ENCODE measurements at places on chromosomes 4 and X. TPM values are rescaled to one million over a fixed set of nuclear protein-coding genes. Genes with fewer than 3 reads are reported as not detected.

DNA sequence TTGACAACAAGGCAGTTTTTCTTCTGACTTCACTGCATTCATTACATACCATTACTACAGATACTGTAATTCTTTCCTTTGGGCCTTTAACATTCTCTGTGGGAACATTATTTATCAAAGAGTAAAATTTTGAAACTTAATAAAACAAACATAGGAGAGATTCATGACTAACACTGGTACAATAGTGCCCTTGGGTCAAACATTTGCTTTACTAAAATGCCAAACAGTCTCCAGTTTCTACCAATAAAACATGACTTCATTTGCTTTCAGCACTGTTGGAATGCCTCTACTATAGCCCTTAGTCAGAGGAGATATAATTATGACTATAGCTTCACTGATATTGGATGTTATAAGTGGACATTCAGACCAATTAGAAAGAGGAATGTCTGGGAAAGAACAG, 481.5 kb downstream of the PACRGL start:
- no peak for DNase-seq

GRCh38 chr4:105990933-105991332, 95.7 kb downstream of the NPNT start:
- no peak for DNase-seq

- no peak for DNase-seq
Measured at GRCh38 chrX:19556202-19556601, 40.9 kb upstream of the MAP3K15 start.

Gene GPR34
- polyA plus RNA-seq, result 6.1 TPM

DNA sequence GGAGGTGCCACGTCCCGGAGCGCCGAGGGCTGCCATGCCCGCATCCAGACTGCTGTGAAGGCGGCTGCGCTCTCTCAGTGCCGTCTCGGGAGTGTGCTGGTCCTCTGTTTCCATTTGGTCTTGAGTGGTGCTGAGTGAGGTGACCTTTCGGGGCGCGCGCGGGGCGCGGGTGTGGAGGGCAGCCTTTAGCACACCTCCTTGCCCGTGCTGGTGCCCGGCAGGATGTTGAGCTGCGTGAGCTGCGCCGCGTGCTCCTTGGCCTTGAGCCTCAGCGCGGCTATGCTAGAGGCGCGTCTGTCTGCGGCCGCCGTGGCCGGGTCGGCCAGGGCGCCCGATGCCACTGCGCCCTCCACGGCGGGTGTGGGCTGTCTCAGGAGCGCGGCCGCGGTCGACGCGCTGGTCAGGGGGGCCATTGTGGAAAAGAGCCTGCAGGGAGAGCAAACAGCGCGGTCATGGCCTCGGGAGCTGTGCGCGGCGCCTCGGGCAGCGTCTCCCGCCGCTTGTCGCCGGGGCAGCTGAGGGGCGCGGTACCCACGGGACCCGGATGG, 11.2 kb downstream of the ARX start:
- DNase-seq, result no peak

Gene THAP9
- 11.7 TPM for polyA plus RNA-seq

Gene FABP2
- 1.4 TPM for polyA plus RNA-seq

DNA sequence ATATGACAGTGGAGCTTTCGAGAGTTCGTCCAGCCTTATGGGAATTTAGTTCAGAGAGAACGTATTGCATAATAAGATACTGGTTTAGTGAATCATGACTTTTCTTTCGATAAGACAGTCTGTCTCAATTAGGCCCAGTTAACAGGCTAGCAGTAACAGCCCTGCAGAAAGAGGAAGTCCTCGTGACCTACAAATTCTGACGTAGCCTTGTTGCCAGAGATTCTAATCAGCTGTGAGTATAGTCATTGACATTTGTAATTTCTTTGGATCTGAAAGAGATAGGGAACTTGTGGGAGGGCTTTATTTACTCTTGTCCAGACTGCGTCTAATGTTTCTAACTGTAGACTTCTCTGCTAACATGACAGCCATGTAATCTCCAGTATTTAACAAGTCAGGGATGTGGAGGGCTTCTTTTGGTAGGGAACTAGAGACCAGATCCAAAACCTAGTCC, 15.8 kb downstream of the ART3 start:
- no peak for DNase-seq

Gene CENPVL1
- polyA plus RNA-seq, result 0.22 TPM

Gene ALB
- polyA plus RNA-seq, result 2.3 TPM

Gene GABRQ
- 1.3 TPM for polyA plus RNA-seq

DNA sequence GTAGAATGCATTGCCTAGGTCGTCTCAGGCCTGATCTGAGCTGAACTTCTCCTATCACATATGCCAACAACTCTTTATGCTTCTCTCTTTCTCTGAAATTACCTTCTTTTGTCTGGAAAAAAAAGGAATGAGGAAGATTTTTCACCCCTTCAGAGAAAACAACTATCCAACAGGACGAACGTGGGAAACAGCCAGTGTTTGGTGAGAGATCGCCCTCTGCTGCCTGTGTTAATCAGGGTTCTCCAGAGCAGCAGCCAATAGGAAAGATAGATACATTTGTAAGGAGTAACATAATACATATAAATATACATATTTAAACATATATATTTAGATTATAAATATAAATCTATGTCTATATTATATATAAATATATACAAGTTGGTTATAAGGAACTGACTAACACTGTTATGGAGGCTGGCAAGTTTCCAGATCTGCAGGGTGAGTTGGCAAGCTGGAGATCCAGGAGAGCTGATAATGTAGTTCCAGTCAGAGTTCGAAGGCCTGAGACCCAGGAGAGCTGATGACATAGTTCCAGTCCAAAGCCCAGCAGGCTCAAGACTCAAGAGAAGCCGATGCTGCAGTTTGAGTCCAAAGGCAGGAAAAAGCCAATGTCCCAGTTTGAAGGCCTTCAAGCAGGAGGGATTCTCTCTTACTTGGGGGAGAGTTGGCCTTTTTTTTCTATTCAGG, 13.3 kb downstream of the CETN2 start:
- no peak for DNase-seq

Gene CT83
- polyA plus RNA-seq, result not detected

DNA sequence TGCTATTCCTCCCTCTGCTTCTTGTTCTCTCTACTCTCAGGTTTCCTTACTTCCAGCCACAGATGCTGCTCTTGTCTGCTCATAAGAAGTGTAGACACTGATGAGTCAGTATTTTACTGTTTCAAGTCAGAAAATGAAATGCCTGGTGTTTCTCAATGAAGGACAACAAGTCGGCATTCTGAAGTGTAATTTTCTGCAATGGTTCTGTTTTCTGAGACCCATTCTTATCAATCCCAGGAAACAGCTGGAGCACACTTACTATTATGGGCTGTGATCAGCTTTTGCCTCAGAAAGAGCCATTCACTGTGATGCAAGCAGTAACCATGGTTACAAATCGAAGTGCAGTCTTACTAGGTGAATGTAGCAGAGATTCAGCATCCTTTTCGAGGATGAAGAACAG, 42.0 kb downstream of the SLC4A4 start:
- DNase-seq, result no peak

GRCh38 chr4:26821677-26822503, 38.8 kb upstream of the STIM2 start:
- DNase-seq, result no peak

DNA sequence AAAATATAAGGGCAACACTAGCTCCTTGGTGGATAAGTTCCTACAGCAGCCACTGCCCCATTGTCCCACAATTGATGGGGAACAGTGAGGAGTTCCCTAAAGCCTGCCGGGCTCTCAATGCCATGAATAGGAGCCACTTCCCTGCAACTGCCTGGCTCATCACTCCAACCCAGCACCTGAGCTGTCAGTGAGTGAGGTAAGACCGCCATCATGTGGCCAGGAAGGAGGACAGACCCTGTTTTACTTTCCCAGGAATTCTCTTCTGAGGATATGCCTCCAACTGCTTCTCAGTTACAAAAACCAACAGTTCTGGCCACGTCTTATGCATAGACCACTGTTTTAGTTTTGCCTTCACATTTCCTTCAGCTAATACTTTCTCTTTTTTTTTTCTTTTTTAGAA, 45.5 kb downstream of the SRPX start:
- peak; percentile 24 for DNase-seq

DNA sequence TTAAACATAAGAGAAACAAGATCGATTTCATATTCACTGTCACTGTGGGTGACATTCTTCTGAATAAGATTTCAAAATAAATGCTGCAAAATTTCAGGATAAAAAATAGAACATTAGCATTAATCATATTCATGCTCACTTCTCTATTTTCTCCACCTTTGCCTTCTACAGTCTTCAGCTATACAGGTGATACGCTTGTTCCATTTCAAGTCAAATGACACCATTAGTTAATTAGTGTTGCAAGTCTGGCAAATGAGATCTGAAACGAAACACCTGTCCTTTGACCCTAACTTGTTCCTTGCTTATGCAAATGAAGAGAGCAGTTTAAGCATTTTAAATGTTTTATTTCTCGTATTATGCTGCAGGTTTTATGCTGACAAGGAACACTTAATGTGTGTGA, 667.5 kb upstream of the MAGEB2 start:
- no peak for DNase-seq

- no peak for DNase-seq
Measured at GRCh38 chr4:149719357-149719756, 96.3 kb downstream of the IQCM start.

- DNase-seq, result no peak
Measured at GRCh38 chrX:127552571-127552970, 499.6 kb downstream of the ACTRT1 start.

Gene PABPC1L2A
- not detected for polyA plus RNA-seq

Gene SOWAHB
- polyA plus RNA-seq, result 7.5 TPM

Gene SERTM2
- not detected for polyA plus RNA-seq

Gene ERAS
- polyA plus RNA-seq, result 0.16 TPM

- no peak for DNase-seq
Measured at GRCh38 chr4:100118181-100118580, 72.1 kb downstream of the DDIT4L start.

- DNase-seq, result no peak
Measured at GRCh38 chrX:13750204-13750603, 15.7 kb downstream of the OFD1 start.

DNA sequence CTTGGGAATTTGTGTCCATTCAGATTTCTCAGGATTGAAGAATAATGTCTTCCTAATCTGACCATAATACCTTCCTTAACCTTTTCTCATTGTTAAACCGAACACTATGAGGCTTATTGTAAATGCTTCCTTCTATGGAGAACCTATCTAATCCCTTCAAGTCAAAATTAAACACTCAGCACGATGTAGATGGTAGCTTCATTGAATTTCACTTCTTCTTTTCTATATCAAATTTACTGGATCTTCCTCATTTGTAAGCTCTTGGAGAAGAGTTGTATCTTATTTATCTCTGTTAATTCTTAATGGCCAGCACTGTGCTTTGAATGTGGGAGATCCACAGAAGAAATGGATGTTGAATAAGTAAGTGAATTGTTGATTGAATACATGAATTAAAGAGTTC, 109.0 kb upstream of the RAPGEF2 start:
- no peak for DNase-seq

Gene TIGD4
- polyA plus RNA-seq, result 2.2 TPM

DNA sequence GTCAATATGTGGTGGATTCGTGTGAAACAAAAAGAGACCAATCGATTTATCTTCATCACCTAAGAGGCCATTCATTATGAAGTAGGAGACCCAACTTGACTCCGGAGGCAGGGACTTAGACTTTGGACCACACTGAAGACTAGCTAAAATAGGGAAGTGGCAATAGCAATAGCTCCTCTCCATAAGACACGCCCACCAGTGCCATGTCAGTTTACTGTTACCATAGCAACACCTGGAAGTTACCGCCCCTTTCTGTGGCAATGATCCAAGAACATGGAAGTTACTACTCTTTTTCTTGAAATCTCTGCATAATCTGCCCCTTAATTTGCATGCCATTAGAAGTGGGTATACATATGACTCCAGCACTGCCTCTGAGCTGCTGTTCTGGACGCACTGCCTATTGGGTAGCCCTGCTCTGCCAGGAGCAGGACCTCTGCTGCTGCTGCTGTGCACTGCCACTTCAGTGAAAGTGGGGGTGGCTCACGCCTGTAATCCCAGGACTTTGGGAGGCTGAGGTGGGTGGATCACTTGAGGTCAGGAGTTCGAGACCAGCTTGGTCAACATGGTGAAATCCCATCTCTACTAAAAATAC, 163.2 kb downstream of the PRKX start:
- no peak for DNase-seq

DNA sequence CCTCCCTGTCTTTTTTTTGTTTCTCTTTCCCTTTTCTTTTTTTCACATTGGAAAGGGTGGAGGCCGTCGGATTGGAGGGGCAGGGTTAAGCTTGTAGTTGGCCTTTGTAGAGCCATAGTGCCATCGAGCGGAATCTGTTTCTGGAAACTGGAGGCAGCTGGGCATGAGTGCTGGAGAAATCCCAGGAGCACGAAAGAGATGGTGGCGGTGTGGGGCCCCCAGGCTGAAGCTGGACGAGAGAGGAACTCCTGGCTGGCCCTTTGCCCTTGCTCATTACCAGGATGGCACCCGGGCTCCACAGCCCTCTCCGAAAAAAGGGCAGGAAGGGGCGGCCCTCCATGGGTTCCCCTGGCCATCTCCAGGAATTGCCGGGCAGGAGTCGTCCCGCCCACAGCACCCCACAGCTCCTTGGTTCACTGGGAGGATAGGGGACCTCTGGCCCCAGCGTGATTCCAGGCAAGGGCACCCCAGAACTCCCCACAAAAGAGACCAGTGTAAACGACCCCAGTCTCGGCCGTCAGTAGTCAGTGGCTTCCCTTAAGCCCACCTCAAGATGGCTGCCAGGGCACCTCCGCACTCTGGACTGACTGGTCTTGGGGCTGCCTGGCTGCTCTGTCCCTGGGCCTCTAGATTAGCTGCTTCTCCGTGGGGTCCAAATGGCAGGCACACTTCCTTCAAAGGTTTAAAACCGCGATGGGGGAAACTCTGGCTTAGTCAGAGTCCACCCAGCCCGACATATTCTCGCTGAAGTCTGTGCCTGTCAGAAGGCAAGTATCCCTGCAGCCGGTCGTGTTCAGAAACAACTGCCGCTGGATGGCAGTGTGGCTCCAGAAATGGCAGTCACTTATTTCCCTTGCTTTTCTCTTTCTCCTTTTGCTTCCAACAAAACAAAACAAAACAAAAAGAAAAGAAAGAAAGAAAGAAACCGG, 74.1 kb downstream of the NBDY start:
- peak; percentile 85 for DNase-seq

GRCh38 chr4:161952382-161952781, 211.4 kb downstream of the FSTL5 start:
- no peak for DNase-seq

Gene NALF2
- 0.51 TPM for polyA plus RNA-seq

DNA sequence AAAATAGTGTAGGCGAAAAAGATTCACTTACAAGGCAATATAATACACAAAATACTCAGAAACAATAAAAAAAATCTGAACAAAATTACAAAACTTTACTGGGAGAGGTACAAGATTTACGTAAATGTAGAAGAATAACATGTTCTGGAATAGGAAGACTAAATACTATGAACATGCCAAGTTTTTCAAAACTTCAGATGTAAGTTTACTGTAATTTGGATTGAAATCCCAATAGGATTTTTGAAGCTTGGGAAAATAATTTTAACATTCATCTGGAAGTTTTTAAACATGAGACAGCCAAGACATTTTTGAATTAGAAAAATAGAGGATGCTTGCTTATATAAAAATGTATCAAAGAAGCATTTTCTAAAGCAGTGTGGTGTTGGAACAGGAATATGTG, 30.5 kb upstream of the CT83 start:
- no peak for DNase-seq

GRCh38 chr4:179478608-179479007, 2036.4 kb upstream of the AGA start:
- DNase-seq, result no peak
